Activated CD4-positive, alpha-beta memory T cell treated with anti-CD3 and anti-CD28 coated beads, Interleukin-2, amount 10 ng/mL, durations not matched to agents 7 days and 5 days (primary cell): ENCODE measurements at places on chromosomes 1 and 21. TPM values are rescaled to one million over a fixed set of nuclear protein-coding genes. Genes with fewer than 3 reads are reported as not detected.

MANEAL gene
- 1.8 TPM for total RNA-seq

CD5L gene
- not detected for total RNA-seq

WASF2 gene
- 150 TPM for total RNA-seq

SUSD4 gene
- total RNA-seq, result 0.23 TPM

SHISA4 gene
- 0.55 TPM for total RNA-seq

SPAG17 gene
- total RNA-seq, result not detected

OR2T2 gene
- not detected for total RNA-seq

CTTNBP2NL gene
- 3.4 TPM for total RNA-seq

VHLL gene
- total RNA-seq, result not detected

CFAP141 gene
- total RNA-seq, result not detected

GNAT2 gene
- not detected for total RNA-seq

ESRRG gene
- not detected for total RNA-seq

- no peak for DNase-seq
Observed at GRCh38 chr1:160082487-160082886, 1.1 kb downstream of the KCNJ9 start.

DNA sequence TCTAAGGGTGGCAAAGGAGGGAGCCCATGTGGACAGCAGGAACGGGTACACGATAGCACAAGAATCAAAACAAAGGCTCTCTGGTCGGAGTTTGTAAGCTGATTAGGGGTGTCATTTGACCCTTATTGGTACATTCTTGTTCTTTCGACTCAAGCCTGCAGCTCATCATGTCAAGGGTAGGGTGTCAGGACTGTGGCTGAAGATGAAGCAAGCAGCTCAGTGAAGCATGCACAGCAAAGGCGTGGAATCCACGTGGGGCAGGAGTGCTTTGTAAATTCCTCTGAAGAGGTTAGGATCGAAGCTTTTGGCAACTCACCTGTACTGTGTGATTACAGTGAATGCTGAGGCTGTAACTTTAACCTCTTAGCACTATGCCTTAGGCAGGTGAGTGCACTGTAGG is 4.7 kb upstream of the ABCB10 start:
- no peak for DNase-seq

- no peak for DNase-seq
Observed at GRCh38 chr1:214920337-214920736, 162.2 kb upstream of the KCNK2 start.

- no peak for DNase-seq
Observed at GRCh38 chr1:224763126-224763775, 147.1 kb downstream of the CNIH3 start.

DNA sequence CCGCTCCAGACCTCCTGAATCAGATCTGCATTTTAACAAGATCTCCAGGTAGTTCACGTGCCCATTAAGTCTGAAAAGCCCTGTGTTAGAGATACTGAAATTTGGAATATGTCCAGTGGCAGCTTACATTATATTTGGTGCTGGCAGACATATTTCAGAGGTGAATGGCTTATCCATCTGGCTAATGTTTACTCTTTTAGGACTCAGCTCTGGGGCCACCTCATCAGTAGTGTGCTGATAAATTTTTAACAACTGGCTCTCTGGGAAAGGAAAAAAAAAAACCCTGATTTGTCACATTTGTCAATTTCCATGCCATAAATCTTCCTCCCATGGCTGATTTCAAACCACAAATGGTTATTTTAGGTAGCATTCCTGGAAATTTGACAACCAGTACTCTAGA is 25.3 kb upstream of the SYT6 start:
- no peak for DNase-seq

- no peak for DNase-seq
Observed at GRCh38 chr1:119363162-119363561, 5.4 kb upstream of the HAO2 start.

GRCh38 chr1:204441558-204441957 is 29.9 kb upstream of the PPP1R15B start:
- no peak for DNase-seq

GRCh38 chr1:161738627-161739287 is 10.8 kb upstream of the DUSP12 start:
- peak; percentile 84 for DNase-seq

DNA sequence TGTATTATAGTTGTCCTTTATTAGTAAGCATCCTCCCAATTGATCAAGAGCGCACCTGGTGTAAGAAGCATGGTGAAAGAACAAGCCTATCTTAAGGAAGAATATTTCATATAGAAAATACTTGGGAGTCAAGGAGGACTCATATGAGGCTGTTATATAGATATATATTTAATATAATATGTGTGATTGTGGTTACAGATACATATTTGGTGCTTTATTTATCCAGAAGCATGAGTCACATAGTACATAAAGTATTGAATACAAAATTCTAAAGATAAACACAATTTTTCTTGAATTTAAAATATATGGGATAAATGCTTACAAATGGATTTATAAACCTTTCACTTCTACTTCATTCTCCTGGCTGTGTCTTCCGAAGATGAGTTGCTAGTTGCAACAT is 60.6 kb downstream of the RGS5 start:
- no peak for DNase-seq

DNA sequence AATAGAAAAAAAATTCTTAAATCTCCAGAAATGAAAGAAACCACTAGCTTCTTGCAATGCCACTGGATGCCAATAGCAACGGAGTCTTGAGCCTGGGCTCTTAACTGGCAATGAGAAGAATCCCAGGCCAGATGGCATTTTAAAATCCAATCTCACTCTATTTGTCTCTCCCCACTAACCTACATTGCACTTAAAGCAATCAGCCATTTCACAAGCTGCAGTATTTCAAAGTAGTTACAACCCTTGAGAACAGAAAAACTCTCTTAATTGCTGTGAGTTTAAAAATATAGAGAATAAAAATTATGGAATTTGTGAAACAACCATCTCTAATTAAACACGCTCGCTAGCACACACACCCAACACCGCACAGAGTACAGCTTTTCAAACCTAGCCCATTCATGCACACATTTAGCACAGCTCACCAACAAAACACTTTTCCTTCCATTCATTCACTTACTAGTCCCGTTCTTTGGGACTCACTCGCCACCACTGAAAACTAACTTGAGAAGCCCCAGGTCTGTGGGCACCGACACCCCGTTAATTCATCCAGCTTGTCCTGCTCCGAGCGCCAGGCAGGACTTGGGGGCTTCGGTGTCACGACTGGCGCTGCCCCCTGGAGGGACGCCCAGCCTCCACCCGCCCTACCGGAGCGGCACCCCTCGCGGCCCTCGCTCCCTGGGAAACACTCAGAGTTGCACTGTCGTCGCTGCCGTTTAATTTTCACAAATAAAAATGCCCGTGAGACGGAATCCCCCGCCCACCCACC is 1.0 kb downstream of the DDAH1 start:
- DNase-seq, result no peak

- DNase-seq, result no peak
Observed at GRCh38 chr1:116559304-116559761, 11.5 kb downstream of the CD58 start.

GRCh38 chr1:240656531-240656930 is 44.6 kb upstream of the GREM2 start:
- no peak for DNase-seq

- no peak for DNase-seq
Observed at GRCh38 chr1:22385537-22385936, 66.1 kb upstream of the ZBTB40 start.

DNA sequence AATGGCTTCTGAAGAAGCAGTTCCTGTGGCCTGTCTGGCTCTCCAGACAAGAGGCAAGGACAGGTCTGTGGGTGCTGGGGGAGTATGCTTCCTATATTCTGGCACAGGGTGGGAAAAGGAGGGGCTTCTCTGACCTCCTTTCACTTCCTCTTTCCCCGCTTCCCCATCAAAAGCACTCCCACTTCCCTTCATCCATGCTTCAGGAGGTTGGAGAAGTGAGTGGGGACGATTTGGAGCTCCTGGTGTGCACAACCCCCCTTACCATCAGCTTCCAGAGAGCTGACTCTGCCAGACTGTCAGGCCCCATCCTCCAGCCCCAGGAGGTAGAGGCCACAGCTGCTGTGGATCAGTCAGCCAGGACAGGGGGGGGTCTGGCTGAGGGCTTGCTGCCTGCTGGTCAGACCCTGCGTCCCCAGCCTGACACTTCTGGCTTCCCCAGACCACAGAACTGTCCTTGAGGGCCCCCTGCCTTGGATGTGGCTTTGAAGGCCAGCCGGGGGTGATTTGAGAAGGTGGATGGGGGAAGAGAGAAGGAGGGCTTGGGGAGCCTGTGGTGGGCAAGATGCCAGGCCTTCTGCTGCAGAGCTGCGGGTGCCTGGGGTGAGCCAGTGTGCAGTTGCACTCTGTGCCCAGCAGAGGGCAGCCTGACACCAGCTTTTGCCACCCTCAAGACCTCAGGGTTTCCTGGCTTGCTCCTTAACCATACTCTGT is 21.5 kb upstream of the TMEM222 start:
- DNase-seq, result peak; percentile 78

- peak; percentile 28 for DNase-seq
Observed at GRCh38 chr1:86741947-86742572, 37.7 kb downstream of the SH3GLB1 start.

DNA sequence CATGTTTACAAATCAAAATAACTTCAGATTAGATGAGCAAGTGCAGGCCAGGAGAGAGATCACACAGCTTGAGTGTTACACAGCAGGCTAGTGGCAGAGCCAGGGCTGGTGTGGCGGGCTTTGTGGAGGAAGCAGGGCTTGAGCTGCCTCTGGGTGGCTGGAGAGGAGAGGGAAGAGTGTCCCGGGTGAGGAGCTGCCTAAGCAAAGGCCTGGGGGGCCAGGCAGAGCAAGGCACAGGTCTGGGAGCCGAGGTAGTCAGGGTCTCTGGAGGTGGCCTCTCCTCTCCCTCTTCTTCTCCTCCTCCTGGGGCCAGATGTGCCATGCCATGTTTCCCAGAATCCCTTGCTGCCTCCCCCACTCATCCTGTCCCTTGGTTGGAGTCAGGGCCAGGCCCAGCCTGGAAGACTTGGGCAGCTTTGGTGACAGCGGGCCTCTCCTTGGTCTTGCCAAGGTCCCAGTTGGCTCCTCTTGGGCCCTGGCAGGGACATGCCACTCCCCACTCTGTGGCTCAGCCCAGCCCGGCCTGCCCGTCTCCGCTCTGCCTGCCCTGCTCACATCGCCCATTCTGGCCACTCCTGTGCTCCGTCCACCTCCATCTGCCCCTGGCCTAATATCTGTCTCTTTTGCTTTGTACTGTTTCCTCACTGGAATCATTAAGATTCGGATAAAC is 70.3 kb downstream of the PTPRU start:
- DNase-seq, result no peak

DNA sequence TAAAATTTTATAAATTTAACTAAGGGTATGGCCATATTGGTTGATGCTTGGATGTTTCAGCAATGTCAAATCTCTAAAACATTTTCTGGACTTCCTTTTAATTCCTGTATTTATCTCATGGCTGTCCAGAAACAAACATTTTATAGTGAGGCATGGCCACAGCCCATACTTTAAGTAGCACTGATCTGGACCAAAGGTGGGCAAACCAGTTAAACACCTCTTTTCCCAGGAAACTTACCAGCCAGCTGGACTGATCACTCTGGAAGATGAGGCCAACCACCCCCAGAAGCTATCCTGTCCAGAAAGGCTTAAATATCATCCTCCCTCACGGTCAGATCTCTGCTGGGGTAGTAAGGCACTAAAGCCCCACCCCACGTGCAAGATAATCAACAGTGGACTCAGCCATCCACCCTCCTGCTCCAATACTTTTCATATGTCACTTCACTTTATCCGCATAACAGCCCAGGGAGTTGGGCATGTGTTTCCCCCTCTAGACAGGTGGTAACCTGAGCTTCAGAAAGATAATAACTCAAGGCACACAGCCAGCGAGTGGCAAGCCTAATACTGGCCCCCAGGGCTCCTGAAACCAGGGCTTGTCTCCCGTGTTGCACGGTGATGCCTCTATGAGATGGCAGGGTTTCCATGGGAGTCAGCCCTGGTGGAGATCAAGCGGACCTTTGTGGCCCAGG is 120.5 kb upstream of the NGF start:
- no peak for DNase-seq

GRCh38 chr1:15945832-15946448 is 30.0 kb downstream of the ZBTB17 start:
- no peak for DNase-seq

DNA sequence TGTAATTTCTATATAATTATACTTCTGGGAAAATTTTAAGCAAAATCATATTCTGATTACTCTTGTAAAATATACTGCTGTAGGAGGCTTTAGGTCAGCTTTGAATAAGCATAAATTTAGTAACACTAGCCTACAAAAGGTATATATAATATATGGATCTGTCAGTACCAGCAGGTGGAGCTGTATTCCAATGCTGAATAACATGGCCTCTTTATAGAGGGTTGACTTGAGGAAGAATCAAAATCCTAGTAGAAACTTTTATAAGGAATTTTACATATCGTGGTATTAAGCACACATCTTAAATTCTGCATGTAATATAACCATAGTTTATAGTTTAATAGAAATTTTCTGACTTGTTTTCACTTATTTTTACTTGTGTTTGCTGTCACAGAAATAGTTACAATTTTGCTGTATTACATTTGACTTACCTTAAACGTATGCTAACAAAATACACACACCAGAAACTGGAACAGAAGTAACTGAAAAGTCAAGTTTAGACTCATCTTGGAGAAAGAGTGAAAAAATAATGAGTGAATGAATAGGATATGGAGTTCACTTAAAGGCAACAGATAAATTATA is 79.3 kb downstream of the HMCN1 start:
- DNase-seq, result no peak

- no peak for DNase-seq
Observed at GRCh38 chr1:84155517-84155916, 11.4 kb downstream of the PRKACB start.

GRCh38 chr1:214634267-214634666 is 31.3 kb downstream of the CENPF start:
- DNase-seq, result no peak

GRCh38 chr1:71049951-71050598 is 2.5 kb upstream of the PTGER3 start:
- no peak for DNase-seq

DNA sequence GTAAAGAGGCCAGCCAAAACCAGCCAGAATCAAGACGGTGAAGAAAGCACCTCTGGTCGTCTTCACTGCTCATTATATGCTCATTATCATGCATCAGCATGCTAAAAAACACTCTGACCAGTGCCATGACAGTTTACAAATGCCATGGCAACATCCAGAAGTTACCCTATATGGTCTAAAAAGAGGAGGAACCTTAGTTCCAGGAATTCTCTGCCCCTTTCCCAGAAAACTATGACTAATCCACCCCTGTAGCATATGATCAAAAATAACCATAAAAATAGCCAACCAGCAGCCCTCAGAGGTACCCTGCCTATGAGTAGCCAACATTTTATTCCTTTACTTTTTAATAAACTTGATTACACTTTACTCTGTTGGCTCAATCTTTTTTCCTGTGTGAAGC is 34.2 kb upstream of the PBX1 start:
- DNase-seq, result no peak

- DNase-seq, result no peak
Observed at GRCh38 chr1:174702011-174702410, 254.2 kb downstream of the GPR52 start.

DNA sequence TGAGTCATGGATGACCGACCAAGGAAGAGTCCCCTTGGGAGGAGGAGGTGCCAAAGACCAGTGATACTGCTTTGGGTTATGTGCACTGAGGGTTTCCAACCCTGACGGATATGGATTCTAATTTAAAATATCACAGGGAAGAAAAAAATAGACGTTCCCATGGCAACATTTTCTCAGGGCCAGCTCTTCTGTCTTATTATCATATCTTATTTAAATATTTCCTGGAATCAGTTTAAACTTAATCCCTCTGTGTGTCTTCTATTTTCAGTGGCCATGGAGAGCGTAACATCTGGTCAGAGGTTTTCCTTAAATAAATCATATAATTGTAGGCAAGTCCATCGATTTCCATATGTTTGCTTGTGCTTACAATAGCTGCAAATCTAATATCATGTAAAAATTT is 205.4 kb upstream of the FMN2 start:
- no peak for DNase-seq
